HepG2 (cell line): ENCODE measurements at places on chromosomes 5 and 9. TPM values are rescaled to one million over a fixed set of nuclear protein-coding genes. Genes with fewer than 3 reads are reported as not detected.

- peak within 1 kb of the TSS; percentile 13 for H3K27ac ChIP-seq
- H3K36me3 ChIP-seq = peaks cover 6% of the 10 kb centered on the region; the same call in 1 of the 3 replicates
- H3K4me1 ChIP-seq = peaks cover 19% of the 10 kb centered on the region
- no peaks in the 10 kb centered on the region for H3K27me3 ChIP-seq
- peak; percentile 35 for DNase-seq
- H3K4me3 ChIP-seq = no peak within 1 kb of the TSS
These were observed at the start of gene PTPDC1 for GRCh38 chr9:94084314-94084713. PTPDC1 (plus strand) TSS chr9:94084464; CDS start chr9:94084531, 67 bp downstream.

DNA sequence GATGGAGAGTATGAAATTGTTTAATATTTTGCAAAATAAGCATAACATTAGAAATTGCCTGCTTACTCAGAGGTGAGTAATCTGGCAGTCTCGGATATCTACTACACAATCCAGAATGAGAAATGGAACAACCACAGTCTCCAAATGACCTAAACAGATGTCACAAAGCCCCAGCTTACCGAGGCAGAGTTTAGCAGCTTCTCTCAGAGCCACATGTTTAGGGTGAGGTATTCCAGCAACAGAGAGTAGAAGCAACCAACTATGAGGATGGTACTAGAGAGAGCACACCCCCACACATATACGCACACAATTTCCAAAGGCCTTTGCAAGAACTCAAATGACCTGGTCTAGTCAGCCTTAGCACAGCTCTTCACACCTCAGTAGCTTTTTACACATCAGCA is 122.7 kb upstream of the LPAR1 start:
- no peaks in the 10 kb centered on the region for H3K36me3 ChIP-seq
- no peak overlapping the region for H3K4me3 ChIP-seq
- H3K27ac ChIP-seq = no peak overlapping the region
- H3K4me1 ChIP-seq = no peaks in the 10 kb centered on the region
- no peaks in the 10 kb centered on the region; the same call in 1 of the 3 replicates for H3K27me3 ChIP-seq

DNA sequence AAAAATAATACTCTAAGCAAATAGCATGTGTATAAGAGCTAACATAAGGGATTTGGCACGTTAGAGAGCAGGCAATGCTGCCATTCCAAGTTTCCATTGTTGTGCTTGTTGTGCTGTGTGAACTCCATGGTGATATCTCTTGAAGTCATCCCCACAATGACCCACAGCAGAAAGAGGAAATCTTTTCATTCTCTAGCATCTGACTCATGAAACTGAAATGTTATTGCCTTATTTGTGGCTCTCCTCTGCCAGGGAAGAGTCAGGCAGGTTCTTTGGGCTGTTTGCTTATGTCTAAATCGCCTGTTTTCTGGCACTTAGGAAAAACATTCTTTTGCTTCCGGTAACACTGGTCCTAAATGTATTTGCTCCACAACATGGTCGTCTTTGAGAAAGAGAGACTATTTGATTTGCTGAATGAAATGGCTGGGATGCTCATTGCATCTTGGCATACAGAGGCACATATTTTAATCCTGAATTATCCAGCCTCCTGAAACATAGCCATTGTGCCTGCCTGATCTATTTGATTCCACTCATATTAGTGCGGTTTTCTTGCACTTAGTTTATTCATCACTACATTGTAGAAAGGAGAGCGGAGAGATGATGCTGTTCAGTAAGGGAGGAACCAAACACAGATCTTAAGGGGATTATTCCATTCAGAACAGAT is 188.8 kb downstream of the CSNK1G3 start:
- H3K4me3 ChIP-seq = no peak overlapping the region
- no peaks in the 10 kb centered on the region for H3K27me3 ChIP-seq
- DNase-seq = no peak

GRCh38 chr5:81234299-81234698 is 1.2 kb downstream of the CKMT2 start:
- H3K4me1 ChIP-seq = peaks cover 33% of the 10 kb centered on the region
- peak overlapping the region; percentile 12 for H3K27ac ChIP-seq
- DNase-seq = no peak
- H3K4me3 ChIP-seq = no peak overlapping the region
- H3K27me3 ChIP-seq = no peaks in the 10 kb centered on the region

- H3K27ac ChIP-seq = no peak overlapping the region
- no peaks in the 10 kb centered on the region for H3K36me3 ChIP-seq
- no peaks in the 10 kb centered on the region for H3K4me1 ChIP-seq
- no peak overlapping the region for H3K4me3 ChIP-seq
- DNase-seq = no peak
These were observed 116.7 kb upstream of the HAPLN1 start for GRCh38 chr5:83837265-83837907.

DNA sequence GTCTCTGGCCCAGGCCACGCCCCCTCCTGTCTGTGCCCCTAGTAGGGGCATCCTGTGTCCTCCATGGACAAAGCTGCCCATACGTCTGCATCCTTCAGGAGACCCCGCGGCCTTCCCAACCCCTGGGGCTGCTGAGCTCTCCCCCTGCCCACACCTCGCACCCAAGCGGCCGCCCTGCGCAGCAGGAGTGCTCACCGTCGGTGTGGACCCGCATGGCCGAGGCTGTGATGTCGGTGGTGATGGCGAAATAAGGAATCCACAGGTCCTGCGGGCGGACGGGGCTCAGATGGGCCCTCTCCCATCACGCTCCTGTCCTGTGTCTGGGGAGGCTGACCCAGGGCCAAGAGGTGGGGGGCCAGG is 4.8 kb upstream of the NSMF start:
- peak overlapping the region; percentile 58 for H3K27ac ChIP-seq
- H3K36me3 ChIP-seq = no peaks in the 10 kb centered on the region
- H3K4me1 ChIP-seq = peaks cover 63% of the 10 kb centered on the region

GRCh38 chr5:76556511-76557221 is 66.5 kb downstream of the F2RL2 start:
- no peaks in the 10 kb centered on the region for H3K4me1 ChIP-seq
- H3K27ac ChIP-seq = no peak overlapping the region

GRCh38 chr5:72767289-72768010 is 49.0 kb upstream of the TNPO1 start:
- no peak overlapping the region for H3K27ac ChIP-seq
- peaks cover 12% of the 10 kb centered on the region for H3K4me1 ChIP-seq
- no peaks in the 10 kb centered on the region; the same call in 2 of the 3 replicates for H3K27me3 ChIP-seq
- DNase-seq = peak; percentile 86

DNA sequence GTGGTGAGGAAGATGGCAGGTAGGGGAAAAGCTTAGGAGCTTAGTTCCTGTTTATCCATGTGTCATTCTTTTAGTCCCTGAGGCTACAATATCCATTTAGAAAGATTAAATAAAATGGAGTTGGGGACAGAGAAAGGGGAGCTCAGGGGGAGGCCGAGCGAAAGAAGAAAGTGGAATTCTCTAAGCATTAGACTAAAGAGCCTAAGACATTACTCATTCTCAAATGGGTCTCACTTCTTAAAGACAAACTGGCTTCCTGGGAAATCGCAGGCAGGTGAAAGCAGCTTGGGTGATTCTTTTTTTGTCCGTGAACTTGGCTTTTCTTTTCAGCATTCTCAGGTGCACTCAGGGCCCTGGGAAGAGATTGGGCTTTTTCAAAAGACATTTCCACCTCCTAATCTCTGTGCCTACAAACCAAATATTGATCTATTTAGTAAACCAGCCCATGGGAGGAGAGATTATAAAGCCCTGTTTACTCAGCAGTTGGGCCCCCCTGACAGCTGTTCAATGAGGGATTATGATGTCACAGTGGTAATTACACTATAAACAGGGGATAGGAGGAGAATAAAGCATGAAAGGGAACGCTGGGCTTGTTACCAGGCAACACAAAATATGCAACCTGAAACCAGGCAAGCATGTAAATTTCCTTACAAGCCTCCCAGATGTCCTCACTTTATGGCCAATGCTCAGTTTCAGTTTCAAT is 584.0 kb downstream of the ACTL7B start:
- H3K27me3 ChIP-seq = no peaks in the 10 kb centered on the region
- H3K36me3 ChIP-seq = no peaks in the 10 kb centered on the region
- no peak overlapping the region for H3K27ac ChIP-seq
- peak; percentile 29 for DNase-seq

GRCh38 chr5:43179836-43180235 is 12.2 kb upstream of the NIM1K start:
- H3K4me3 ChIP-seq = no peak overlapping the region
- no peaks in the 10 kb centered on the region for H3K27me3 ChIP-seq
- H3K4me1 ChIP-seq = no peaks in the 10 kb centered on the region

- H3K4me3 ChIP-seq = no peak overlapping the region
- H3K27ac ChIP-seq = no peak overlapping the region
- no peaks in the 10 kb centered on the region for H3K4me1 ChIP-seq
- H3K27me3 ChIP-seq = peaks cover 5% of the 10 kb centered on the region; the same call in 1 of the 3 replicates
These were observed 199.6 kb downstream of the ERCC6L2 start for GRCh38 chr9:96075111-96075510.

- no peaks in the 10 kb centered on the region for H3K4me1 ChIP-seq
- no peaks in the 10 kb centered on the region for H3K36me3 ChIP-seq
- DNase-seq = no peak
- no peak overlapping the region for H3K4me3 ChIP-seq
These were observed 75.9 kb upstream of the MINAR2 start for GRCh38 chr5:129672006-129672405.

DNA sequence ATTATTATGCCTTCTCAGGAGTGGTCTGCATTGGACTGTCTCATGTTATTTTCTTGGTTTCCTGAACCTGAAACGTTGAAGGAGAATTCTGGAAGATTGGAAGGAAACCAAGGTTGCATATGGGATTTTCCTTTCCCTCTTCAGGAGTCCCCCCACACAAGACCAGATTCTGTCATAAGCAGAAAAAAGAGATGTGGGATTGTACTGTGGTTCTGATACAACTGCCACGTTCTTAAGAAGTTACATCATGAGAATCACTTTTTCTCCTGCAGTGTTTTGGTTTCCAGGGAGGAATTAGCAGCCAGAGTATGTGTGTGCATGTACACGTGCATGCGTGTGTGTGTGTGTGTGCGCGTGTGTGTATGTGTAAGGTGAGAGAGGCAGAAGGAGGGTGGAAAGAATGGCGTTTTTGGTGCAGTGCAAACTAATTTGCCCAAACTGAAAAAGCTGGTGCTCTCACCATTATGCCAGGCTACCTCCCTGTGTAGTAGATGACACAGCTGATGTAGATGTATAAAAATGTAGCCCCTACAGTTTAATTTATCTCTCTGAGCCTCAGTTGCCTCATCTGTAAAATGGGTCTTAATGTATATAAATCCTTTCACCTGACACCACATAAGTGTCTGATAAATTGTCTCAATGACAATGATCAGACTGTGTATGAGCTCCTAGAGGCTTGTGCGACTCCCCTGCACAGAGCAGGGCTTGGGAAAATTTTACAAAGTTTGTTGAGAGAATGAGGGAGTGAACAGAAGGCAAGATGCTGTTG is 38.6 kb downstream of the RALGPS1 start:
- H3K4me3 ChIP-seq = no peak overlapping the region
- H3K27me3 ChIP-seq = no peaks in the 10 kb centered on the region
- no peak for DNase-seq
- no peaks in the 10 kb centered on the region for H3K36me3 ChIP-seq
- H3K27ac ChIP-seq = no peak overlapping the region
- H3K4me1 ChIP-seq = peaks cover 6% of the 10 kb centered on the region; the same call in 1 of the 2 replicates

- 0 out of 2 replicates have a peak, but pooled peaks cover 4% of the 10 kb centered on the region for H3K4me1 ChIP-seq
- H3K4me3 ChIP-seq = no peak overlapping the region
- no peak overlapping the region for H3K27ac ChIP-seq
- no peaks in the 10 kb centered on the region for H3K36me3 ChIP-seq
- H3K27me3 ChIP-seq = peaks cover 14% of the 10 kb centered on the region; the same call in 1 of the 3 replicates
These were observed 135.5 kb downstream of the SEC61B start for GRCh38 chr9:99357575-99357974.

- H3K4me3 ChIP-seq = no peak overlapping the region
- no peaks in the 10 kb centered on the region for H3K36me3 ChIP-seq
- H3K4me1 ChIP-seq = no peaks in the 10 kb centered on the region
- no peak for DNase-seq
- no peaks in the 10 kb centered on the region for H3K27me3 ChIP-seq
These were observed 459.4 kb downstream of the GADD45G start for GRCh38 chr9:90064248-90064647.

DNA sequence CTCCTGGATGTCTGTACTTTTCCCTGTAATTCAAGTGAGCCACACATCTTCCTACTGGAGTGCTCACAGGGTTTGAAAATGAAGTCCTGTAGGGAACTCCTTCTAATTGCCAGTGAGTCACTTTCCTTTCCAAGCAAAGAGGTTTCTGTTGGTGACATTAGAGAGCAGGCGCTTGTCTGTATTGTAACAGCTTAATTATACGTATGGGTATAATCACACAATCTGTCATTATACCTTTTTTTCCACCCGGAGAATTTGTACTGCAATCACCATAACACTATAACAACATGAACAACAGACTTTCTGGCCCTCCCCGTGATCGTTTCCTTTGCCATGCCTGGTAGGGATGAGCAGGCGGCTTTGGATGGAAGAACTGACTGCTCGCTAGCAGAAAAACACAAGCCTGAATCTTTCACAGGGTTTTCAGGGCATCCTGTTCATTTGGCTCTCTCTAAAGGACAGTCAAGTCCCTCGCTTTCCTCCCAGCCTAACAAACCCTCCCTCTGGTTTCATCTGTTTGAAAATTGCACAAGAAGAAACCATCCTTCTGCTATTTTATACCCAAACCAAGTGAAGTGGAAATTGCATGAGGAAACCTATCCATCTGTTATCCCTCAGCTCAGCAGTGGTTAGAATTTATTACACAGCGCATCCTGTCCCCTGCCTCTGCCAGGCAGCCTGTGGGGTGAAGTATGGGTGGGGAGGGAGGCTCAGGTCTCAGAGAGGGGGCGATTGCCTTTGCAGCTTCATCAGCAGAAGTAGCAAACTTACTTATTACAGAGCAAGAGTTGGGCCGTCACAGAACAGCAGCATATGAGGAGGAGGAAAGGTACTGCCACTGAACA is 307.0 kb upstream of the TLE4 start:
- H3K4me3 ChIP-seq = no peak overlapping the region
- no peaks in the 10 kb centered on the region for H3K36me3 ChIP-seq
- H3K27ac ChIP-seq = no peak overlapping the region
- H3K4me1 ChIP-seq = no peaks in the 10 kb centered on the region
- DNase-seq = no peak
- no peaks in the 10 kb centered on the region for H3K27me3 ChIP-seq

DNA sequence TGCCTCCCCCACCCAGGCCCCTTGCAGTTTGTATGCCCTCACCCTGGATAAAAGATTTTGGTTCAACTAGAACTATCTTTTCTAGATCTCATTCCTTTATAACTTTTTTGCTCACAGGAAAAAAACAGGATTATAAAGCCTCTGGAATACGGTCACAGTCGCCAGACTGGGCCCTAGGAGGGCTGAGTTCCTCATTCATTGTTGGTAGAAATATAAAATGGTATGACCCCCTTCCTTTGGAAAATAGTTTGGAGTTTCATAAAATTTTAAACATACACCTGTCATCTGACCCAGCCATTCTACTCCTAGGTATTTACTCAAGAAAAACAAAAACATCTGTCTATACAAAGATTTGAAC is 82.1 kb downstream of the HSD17B3 start:
- H3K4me3 ChIP-seq = no peak overlapping the region
- no peaks in the 10 kb centered on the region for H3K27me3 ChIP-seq
- H3K27ac ChIP-seq = no peak overlapping the region
- DNase-seq = no peak

- H3K27ac ChIP-seq = no peak overlapping the region
- no peak for DNase-seq
- H3K36me3 ChIP-seq = no peaks in the 10 kb centered on the region
- no peak overlapping the region for H3K4me3 ChIP-seq
- H3K27me3 ChIP-seq = no peaks in the 10 kb centered on the region
These were observed 96.2 kb upstream of the PRDM9 start for GRCh38 chr5:23411200-23411599.

Gene DPYSL3
- 0.15 TPM in 1 of 2 replicates, not detected in the other for total RNA-seq

Gene TAF9
- total RNA-seq = 113 and 158 TPM in 2 replicates

Gene FCHO2
- 11.6 and 12.7 TPM in 2 replicates for total RNA-seq

Gene GPR151
- total RNA-seq = not detected in 2 replicates

Gene AHRR
- total RNA-seq = 0.13 and 0.35 TPM in 2 replicates

Gene EGFL7
- 0.20 TPM in 1 of 2 replicates, not detected in the other for total RNA-seq

Gene CATSPER3
- 0.14 and 0.33 TPM in 2 replicates for total RNA-seq

Gene PNPLA7
- total RNA-seq = 0.21 and 0.42 TPM in 2 replicates
